ENCODE measurements at places on chromosomes 2 and 18. TPM values are rescaled to one million over a fixed set of nuclear protein-coding genes. Genes with fewer than 3 reads are reported as not detected.

EPB41L3 gene
- total RNA-seq = 27.3 TPM

SERPINB10 gene
- not detected for total RNA-seq

SLC9A4 gene
- total RNA-seq = under 0.01 TPM

C1QL2 gene
- not detected for total RNA-seq

CYP26B1 gene
- 1.2 TPM for total RNA-seq

RAPGEF4 gene
- total RNA-seq = 11.8 TPM

KCNK3 gene
- not detected for total RNA-seq

TSHZ1 gene
- 6.5 TPM for total RNA-seq

ACOXL gene
- 0.06 TPM for total RNA-seq

ACVR1C gene
- not detected for total RNA-seq

SIX3 gene
- total RNA-seq = not detected
